Amniotic stem cell (primary cell): ENCODE measurements at places on chromosomes 6 and 20.

DNA sequence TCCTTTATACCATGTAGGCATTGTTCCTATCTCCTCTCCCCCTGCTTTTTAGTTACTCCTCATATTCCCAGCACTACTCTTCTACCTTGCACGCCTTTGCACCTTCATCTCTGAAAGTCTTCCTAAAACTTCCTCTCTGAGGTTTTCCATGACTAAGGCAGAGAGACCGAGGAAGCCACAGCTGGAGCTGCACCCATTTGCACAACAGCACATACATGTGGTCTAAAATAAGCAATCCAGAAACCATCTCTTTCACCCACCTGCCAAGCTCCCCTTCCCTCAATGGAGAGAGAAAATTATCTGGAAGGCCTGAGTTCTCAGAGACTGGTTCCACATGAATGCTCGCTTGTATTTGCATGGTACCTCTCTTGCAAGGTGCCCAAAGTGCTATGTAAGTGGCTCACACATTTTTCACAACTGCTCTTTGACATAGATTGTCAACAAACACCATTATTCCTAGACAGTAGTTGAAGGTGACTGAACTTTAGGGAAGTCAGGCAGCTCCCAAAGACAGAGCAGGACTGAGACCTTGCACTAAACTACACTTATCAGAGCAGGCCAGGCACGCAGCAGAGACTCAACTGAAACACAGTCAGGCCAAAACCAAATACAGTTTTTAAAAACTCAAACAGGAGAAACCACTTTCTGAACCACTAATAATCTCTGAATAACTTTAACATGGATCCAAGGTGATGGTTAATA is 313.2 kb downstream of the TFAP2A start:
- DNase-seq: no peak

DNA sequence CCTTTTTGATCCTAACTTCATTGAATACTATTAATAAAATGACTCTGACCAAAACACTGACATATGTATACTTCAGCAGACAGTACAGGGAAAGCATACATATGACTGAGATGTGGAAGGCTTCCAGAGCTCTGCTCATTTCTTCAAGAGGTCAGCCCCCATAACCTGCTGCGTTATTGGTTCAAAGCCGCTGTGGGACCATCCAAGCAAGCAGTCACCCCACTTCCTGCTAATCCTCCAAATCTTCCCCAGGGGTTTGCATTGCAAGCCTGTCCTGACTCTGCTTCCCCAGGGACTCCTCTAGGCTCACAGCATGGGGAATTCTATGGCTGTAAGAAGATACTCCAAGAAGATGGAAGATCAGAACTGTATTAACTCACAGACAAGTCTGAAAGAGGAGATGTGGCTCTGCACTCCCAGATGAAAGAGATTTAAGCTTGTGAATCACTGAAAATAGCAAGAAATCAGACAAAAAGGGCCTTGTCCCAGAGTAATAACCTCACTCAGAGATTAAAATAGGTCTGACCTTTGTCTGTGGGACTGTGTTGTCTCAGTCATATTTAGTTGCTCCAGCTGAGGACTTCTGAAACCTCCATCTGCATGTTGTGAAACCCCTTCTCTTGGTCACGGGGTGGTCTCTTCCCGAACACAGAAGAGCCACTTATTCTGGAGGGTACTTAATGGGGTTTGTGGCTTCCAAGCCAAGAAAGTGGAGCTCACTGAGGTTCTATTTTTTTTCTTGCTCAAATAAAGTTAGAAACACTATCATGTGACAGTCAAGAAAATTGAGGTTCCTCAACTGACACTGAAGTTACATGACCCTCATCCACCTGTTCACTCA is 101.5 kb upstream of the MARCKS start:
- DNase-seq: no peak

DNA sequence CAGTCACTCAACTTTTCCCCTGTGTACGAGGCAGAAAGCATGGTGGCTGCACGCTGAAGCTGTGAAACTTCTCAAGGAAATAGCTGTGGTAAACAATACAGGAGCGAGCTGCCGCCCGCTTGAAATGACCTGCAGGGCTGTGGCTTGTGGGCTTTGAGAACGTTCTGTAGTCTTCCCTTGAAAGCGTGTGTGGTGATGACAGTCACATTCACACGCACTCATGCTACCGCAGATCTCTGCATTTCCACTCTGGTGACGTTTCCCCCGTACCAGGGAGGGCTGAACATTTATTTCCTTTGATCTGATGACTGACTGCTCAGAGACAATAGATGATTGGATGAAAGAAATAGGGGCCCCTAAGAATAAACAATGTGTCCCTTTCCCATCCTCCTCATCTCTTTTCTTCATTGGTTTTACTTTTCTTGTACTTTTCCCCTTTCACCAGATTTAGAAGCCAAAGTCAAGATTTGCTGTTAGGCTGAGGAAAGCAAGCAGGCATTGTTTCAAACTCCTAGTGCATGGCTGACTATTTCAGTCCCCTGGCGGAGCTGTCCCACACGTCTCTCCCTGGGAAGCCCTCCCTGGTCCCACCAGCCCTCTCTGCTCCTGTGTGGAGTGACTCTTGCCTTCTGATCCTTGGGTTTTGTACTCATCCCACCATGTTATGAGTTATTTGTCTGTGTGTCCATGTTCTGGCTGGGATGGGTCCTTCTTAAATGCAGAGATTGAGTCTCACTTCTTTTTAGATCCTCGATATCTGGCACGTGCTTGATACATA is 3.9 kb downstream of the SYTL3 start:
- DNase-seq: no peak

GRCh38 chr6:139711804-139712585 is 337.5 kb upstream of the CITED2 start:
- no peak for DNase-seq

GRCh38 chr6:138521790-138522189 is 22.5 kb upstream of the NHSL1 start:
- no peak for DNase-seq
